Mononuclear cell (primary cell): ENCODE measurements at places on chromosomes 12 and 14. TPM values are rescaled to one million over a fixed set of nuclear protein-coding genes. Genes with fewer than 3 reads are reported as not detected.

The MYF6 gene
- not detected for total RNA-seq

The SLC39A9 gene
- 37.2 TPM for total RNA-seq

The SAMD4A gene
- total RNA-seq: 2.0 TPM

The FOXM1 gene
- total RNA-seq: 0.84 TPM

The PIK3C2G gene
- not detected for total RNA-seq

The LHX5 gene
- total RNA-seq: not detected

The STXBP6 gene
- not detected for total RNA-seq

The C14orf119 gene
- total RNA-seq: 5.2 TPM

The GPR84 gene
- total RNA-seq: 49.4 TPM

The SYCP3 gene
- total RNA-seq: 0.21 TPM

The NELL2 gene
- total RNA-seq: 208 TPM

The POU6F1 gene
- total RNA-seq: 5.5 TPM

The KCNH3 gene
- 2.1 TPM for total RNA-seq

The A2M gene
- total RNA-seq: not detected

The SENP1 gene
- 52.9 TPM for total RNA-seq

The SERPINA10 gene
- not detected for total RNA-seq
